ENCODE measurements at places on chromosomes 4 and X.

DNA sequence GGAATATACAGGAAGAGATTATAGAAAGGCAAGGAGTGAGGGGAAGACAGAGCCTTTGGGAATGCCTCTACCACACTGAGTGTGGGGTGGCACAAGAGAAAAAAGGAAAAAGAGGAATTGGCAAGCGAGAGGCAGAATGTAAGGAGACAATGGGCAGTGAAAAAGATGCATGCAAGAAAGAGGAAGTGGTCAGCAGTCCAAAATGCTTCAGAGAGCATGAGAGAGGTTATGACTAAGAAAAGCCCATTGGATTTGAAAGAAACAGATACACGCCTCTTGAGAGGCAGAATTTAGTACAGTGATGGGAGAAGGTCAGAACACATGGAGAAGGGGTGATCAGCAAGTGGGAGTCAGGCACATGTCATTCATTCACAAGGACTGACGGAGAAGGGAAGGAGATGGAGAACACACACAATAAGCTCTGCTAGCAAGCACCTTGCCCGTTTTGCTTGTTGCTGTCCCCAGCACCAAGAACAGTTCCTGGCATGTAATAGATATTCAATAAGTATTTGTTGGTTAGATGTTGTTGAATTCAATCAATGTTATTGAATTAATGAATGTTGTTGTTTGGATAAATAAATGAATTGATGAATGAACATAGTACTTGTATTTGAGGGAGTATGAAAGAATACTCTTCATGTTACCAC, 6.3 kb downstream of the DCHS2 start:
- DNase-seq, result no peak

GRCh38 chr4:686413-687040, 2.4 kb downstream of the SLC49A3 start:
- no peak for DNase-seq

- no peak for DNase-seq
These were observed 30.7 kb downstream of the SEPTIN11 start for GRCh38 chr4:76980261-76980660.

DNA sequence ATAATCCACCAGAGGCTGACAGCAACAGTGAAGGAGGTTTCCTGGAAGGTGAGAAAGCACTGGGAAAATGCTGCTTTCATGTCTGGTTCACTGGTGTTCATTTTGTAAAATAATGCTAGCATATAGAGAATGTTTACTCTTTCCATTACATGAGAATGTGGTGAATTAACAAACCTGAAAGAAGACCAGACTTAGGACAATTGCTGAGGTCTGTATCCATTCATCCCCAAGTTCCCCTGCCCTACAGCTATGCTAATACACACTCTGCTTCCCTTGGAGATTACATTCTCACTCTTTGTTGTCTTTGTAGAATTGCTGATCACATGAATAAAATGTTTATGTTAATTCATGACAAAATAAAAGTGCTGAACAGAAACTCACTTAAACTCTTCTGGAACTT, 99.5 kb downstream of the ARHGAP6 start:
- DNase-seq, result no peak

- no peak for DNase-seq
These were observed 670.0 kb upstream of the AMOT start for GRCh38 chrX:113510586-113510985.

DNA sequence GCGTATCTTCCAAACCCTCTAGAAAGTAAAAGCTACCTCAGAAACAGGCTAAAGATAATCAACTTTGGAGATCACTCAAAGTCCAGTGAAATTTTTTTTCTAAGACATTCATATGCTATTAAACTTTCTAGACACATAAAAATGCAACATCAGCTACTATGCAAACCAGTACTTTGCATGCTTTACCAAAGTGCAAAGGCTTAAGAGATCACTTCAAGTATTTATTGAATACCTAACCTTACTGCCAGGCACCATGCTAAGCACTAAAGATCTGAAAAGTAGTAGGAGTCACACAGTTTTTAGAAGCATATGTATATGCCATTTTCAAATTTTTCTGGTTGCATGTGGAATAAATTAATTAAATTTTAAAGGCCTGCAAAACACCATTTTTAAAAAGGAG, 115.8 kb downstream of the THOC2 start:
- no peak for DNase-seq

DNA sequence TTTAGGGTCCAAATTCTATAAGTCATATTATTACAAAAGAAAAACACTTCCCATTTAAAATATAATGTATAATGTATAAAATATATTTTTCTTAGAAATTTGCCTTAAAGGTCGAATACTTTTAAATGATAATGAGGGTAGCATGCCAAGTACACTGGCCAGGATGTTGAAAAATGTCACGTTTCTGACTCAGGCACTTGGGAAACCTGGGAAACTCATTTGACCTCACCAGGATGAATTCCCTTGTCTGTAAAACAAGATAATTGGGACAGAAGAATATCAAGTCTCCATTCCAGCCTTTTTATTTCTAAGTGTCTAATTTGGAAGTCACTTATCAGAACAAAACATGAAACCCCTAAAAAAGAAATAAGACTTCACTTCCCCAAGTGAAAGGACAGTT, 3.4 kb upstream of the SLC39A8 start:
- DNase-seq, result no peak

- DNase-seq, result no peak
These were observed 119.2 kb upstream of the EDNRA start for GRCh38 chr4:147361726-147362125.

GRCh38 chr4:132530861-132531260, 618.2 kb upstream of the PCDH10 start:
- no peak for DNase-seq

GRCh38 chrX:57929373-57929772, 19.1 kb upstream of the ZXDA start:
- no peak for DNase-seq

Data from activated effector memory CD4-positive, alpha-beta T cell treated with anti-CD3 and anti-CD28 coated beads, Interleukin-2, amount 50 U/mL, for 16 hours (primary cell).